ENCODE measurements at places on chromosomes 12 and 14. TPM values are rescaled to one million over a fixed set of nuclear protein-coding genes. Genes with fewer than 3 reads are reported as not detected.

Gene SYCP3
- total RNA-seq: not detected

Gene HOXC13
- total RNA-seq: not detected

Gene RNASE3
- not detected for total RNA-seq

Gene ZFYVE21
- total RNA-seq: 110 TPM

Gene SLC10A1
- total RNA-seq: not detected

Gene PPP2R5C
- total RNA-seq: 169 TPM

Gene RHOJ
- total RNA-seq: 30.6 TPM

Gene GNPNAT1
- total RNA-seq: 19.8 TPM

Gene ESR2
- total RNA-seq: 0.41 TPM

Gene OR4K1
- total RNA-seq: not detected

Gene GPR132
- total RNA-seq: not detected

- no peaks in the 10 kb centered on the region for H3K36me3 ChIP-seq
- H3K4me1 ChIP-seq: no peaks in the 10 kb centered on the region
- H3K27me3 ChIP-seq: no peaks in the 10 kb centered on the region
These were observed 40.3 kb downstream of the MVK start for GRCh38 chr12:109613649-109614455.

DNA sequence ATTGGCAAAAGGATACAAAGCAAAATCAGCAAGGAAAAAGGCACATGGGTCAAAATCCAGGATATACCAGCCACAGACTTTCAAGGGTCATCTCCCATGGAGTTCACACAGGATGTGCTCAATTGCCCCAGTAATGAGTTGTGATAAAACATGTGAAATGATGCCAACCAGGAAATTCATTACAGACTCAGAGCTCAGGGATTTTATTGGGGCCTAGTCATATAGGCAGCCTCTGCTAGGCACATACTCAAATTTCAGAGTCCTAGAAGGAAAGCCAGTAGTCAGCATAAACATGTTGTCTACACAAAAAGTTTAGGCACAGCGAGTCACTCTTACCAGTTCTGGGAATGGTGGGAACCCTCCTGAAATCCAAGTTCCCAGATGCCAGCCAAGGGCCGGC lies 64.4 kb upstream of the OSBPL8 start:
- no peaks in the 10 kb centered on the region for H3K36me3 ChIP-seq
- H3K4me1 ChIP-seq: no peaks in the 10 kb centered on the region
- no peak for DNase-seq
- no peak overlapping the region for H3K27ac ChIP-seq
- no peak overlapping the region for H3K4me3 ChIP-seq

DNA sequence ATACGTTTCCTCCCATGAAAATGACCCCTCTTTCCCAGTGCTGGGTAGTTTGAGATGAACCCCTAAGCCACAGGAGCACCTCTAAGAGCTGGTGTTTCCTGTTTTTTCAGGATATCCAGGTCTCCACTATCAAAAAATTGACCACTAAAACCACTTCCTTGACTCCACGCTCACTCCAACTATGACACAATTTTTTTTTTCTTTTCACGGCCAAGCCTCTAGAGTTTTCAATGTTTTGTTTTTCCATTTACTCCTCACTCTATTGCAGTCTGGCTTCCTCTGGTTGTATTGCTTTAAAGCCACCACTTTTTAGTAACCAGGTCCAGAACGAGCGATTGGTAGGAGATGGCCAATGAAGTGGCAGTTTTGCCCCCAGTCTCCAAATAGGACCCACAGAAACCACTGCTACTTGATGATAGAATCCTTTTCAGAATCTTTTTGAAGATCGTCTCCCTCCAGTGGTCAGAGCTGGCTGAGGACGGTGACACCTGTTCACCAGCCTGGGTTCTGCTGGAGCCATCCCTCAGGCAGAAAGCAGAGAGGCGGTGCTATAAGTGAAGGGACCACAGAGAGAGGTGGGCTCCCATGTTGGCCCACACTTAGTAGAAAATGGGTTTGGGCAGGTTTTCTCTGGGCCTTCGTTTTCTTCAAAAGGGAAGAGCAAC lies 454.4 kb downstream of the VRK1 start:
- H3K36me3 ChIP-seq: no peaks in the 10 kb centered on the region
- DNase-seq: no peak
- H3K27ac ChIP-seq: no peak overlapping the region
- H3K4me3 ChIP-seq: no peak overlapping the region
- no peaks in the 10 kb centered on the region for H3K4me1 ChIP-seq

DNA sequence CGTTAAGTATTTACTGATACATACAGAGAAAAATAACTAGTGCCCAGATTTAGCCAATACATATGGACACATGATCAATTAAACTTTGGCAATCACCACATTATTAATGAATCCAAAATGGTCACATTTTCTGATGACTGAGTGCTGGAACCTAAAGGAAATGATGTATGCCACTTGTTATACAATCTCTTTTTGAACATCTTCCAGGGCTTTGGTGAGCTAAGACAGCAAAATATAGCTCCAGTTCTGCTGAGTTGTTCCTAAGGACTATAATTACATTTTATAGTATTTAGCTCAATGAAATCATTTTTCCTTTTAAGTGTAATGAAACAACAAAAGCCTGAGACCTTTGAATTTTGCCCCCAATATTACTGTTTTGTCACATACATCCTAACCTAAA lies 329.1 kb upstream of the ATP2B1 start:
- H3K36me3 ChIP-seq: no peaks in the 10 kb centered on the region
- H3K4me3 ChIP-seq: no peak overlapping the region
- no peaks in the 10 kb centered on the region for H3K27me3 ChIP-seq
- no peak for DNase-seq
- no peak overlapping the region for H3K27ac ChIP-seq

DNA sequence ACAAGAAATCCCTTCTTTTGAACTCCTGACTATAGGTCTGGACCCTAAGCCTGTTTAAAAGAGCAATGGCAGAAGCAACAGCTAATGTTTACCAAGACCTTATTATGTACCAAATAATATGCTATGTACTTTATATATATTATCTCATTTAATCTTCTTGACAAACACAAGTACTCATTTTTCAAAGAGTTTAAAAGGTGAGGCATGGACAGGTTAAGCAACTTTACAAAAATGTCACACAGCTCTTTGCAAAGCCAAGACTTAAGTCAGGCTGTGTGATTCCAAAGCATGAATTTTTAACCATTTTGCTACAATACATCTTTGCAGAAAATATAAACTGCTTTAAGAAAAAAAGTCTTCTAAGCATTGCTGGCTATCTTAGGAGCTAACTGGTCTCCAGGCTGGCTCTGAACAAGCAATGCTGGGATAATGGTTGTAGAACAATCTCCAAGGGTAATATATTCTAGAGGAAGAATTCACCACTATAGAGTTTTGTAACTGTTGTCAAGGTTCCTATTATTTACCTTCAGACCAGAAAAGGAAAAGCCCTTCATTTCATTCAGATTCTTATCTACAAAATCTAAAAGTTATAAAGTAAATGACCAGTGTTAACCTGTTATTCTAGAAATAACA lies 22.1 kb downstream of the SYNJ2BP start:
- no peaks in the 10 kb centered on the region for H3K36me3 ChIP-seq
- no peak overlapping the region for H3K27ac ChIP-seq
- no peaks in the 10 kb centered on the region for H3K4me1 ChIP-seq
- no peaks in the 10 kb centered on the region for H3K27me3 ChIP-seq

DNA sequence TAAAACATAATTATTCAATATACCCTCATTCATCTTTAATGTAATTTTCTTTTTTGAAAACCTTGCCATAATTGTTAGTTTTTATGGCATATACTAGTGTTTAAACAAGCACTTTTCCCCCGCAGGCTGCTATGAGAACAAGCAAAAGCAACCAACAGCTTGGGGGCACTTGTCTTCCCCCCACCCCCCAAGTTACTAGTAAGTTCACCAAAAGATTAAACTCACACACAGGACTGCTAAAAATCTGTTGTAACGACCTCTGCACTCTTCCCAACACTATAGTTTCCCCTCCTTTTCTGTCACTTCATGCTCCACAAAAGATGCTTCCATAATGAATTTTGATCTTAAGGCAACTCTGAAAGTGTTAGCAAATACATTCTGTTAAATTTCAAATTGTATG lies 474.9 kb upstream of the SOX5 start:
- H3K27ac ChIP-seq: no peak overlapping the region
- DNase-seq: no peak
- no peaks in the 10 kb centered on the region for H3K27me3 ChIP-seq
- H3K4me3 ChIP-seq: no peak overlapping the region

DNA sequence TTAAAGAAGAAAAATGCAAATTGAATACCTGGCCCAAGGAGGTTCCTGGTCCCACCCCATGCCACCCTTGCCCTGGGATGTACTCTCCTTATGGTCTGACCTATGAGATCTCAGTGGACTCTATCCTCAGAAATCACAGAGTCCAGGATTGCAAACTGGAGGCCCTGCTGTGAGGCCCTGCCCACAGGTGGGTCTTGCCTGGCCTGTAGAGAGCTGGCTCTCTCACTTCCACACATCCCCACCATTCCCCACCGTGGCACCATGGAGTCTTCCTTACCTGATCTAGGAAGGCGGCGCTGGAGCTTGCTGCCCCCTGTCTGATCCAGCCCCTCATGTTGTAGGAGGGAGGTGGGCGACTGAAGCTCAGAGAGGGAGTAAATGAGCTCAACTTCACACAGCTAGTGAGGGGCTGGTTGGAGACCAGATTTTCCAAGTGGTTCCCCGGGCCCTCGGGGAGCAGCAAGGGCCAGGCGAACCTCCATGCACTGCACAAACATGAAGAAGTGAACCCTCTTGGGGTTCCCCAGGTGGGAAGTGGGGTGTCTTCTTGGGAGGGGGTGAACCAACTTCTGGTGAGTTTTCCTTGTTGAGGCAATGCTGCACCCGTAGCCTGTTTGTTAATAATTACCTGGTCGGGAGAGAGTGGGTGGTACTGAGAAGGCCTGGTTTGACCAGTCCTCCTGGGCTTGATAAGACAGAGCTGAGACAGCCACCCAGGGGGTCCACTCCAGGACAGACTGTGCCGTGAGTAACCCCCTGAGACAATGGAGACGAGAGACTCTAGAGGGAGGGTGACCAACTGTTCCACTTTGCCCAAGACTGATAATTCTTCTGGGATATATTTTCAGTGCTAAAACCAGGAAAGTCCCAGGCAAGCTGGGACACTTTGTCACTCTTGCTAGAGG lies at the start of gene SERPINA4:
Gene SERPINA4, plus strand, starts transcription at position 692 of the 905 bp plus-strand sequence. CDS start 2,041 bp downstream, outside the sequence.
- H3K36me3 ChIP-seq: no peaks in the 10 kb centered on the region
- no peaks in the 10 kb centered on the region for H3K27me3 ChIP-seq
- DNase-seq: no peak
- H3K4me3 ChIP-seq: no peak within 1 kb of the TSS

DNA sequence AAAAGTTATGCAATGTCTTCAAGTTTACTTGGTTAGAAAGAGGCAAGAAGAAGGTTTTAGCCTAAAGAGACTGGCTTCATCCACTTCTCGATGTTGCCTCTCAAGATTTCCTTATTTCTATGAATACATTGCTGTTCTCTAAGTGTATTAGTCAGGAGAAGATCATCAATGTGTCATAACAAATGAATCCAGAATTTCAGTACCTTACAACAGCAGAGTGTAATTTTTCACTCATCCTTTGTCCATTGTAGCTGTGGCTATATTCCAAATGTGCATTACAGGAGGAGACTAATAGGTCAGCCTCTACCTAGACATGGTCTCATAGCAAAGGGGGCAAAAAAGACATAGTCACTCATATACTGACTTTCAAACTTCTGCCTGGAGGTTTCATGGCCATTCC lies 579.1 kb downstream of the PRKD1 start:
- no peaks in the 10 kb centered on the region for H3K36me3 ChIP-seq
- H3K27ac ChIP-seq: no peak overlapping the region
- H3K4me3 ChIP-seq: no peak overlapping the region
- H3K27me3 ChIP-seq: no peaks in the 10 kb centered on the region
- no peak for DNase-seq

DNA sequence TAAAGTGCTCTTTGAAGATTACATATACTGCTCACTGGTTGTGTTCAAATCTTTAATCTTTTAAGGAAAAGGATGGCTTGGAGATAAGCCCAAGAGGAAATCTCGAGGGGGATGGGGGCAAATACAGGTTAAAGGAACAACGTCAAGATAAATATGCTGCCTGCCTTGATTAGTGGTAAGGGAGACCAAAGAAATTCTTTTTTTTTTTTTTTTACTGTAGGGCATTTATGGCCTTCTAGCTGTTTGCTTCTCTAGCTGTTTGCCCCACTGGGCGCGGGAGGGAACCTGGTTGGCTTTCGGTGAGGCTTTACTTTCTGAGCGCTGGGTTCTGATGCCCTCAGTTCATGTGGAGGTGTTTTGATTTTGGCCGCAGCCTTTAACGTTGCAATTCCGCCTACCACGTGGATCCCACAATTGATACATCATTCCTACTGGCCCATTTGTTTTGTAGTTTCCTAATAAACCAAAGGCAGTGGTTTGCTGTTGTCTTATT lies 5.7 kb downstream of the CCND2 start:
- DNase-seq: no peak
- H3K27me3 ChIP-seq: no peaks in the 10 kb centered on the region
- H3K27ac ChIP-seq: peak overlapping the region; percentile 99
- H3K36me3 ChIP-seq: no peaks in the 10 kb centered on the region
- H3K4me1 ChIP-seq: peaks cover 21% of the 10 kb centered on the region

GRCh38 chr12:27555925-27556778 lies 32.1 kb downstream of the PPFIBP1 start:
- H3K4me3 ChIP-seq: no peak overlapping the region
- peaks cover 11% of the 10 kb centered on the region for H3K4me1 ChIP-seq
- no peaks in the 10 kb centered on the region for H3K27me3 ChIP-seq
- DNase-seq: no peak

DNA sequence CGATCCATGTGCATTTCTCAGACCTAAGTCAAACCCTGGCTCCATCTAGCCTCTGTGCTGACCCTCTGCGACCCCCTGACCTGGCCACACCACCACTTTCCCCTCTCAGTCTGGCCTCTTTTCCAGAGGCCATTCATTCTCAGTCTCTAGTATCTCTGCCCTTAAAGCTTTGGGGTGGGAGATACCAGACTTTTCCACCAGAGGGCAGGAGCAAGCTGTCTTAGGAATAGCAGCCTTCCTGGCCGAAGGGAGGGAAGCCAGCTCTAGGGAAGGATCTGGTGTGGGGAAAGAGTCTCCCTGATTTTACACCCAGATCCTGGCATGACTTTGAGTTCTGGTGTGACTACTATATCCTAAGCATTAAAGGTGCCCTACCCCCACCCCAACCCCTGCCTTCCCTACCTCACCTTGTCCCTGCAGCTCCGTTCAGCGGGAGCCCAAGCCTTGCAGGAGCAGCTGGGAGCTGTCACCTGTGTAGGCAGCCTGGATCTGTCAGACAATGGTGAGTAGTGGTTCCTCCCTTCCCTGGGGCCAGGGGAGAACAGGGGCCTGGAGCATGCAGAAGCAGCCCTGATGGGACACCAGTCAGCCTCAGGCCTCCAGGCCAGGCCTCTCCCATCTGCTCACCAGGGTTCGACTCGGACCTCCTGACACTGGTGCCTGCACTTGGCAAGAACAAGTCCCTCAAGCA lies 6.6 kb downstream of the CARMIL3 start:
- H3K36me3 ChIP-seq: no peaks in the 10 kb centered on the region
- no peak overlapping the region for H3K4me3 ChIP-seq
- no peaks in the 10 kb centered on the region for H3K27me3 ChIP-seq

- peak overlapping the region; percentile 66 for H3K27ac ChIP-seq
- H3K36me3 ChIP-seq: no peaks in the 10 kb centered on the region
- no peaks in the 10 kb centered on the region for H3K27me3 ChIP-seq
- no peaks in the 10 kb centered on the region for H3K4me1 ChIP-seq
These were observed 22.2 kb upstream of the GPR132 start for GRCh38 chr14:105087308-105087962.

- no peak overlapping the region for H3K27ac ChIP-seq
- H3K4me1 ChIP-seq: no peaks in the 10 kb centered on the region
- no peaks in the 10 kb centered on the region for H3K27me3 ChIP-seq
- no peak for DNase-seq
- H3K4me3 ChIP-seq: no peak overlapping the region
These were observed 6.2 kb upstream of the FAM222A start for GRCh38 chr12:109707470-109707821.

Measured in uterus (tissue), 4 donors.